ENCODE measurements at places on chromosomes 12 and 14.

DNA sequence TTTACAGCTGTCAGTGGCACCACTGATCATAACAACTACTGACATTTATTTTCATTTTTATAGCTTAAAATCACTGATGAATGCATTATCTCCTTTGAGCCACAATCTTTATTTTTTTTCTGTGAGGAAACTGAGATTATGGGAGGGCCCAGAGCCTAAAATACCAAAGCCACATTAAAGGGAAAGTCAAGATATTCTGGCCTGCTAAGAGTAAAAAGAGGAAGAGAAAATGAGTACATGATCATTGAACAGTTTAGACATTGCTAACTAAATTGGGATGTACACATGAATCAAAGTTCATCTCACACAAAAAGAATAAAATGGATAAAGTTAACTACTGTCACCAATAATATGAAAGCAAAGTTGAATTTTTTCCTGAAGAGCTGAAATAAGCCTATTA, 170.5 kb upstream of the GARIN2 start:
- no peak for DNase-seq

DNA sequence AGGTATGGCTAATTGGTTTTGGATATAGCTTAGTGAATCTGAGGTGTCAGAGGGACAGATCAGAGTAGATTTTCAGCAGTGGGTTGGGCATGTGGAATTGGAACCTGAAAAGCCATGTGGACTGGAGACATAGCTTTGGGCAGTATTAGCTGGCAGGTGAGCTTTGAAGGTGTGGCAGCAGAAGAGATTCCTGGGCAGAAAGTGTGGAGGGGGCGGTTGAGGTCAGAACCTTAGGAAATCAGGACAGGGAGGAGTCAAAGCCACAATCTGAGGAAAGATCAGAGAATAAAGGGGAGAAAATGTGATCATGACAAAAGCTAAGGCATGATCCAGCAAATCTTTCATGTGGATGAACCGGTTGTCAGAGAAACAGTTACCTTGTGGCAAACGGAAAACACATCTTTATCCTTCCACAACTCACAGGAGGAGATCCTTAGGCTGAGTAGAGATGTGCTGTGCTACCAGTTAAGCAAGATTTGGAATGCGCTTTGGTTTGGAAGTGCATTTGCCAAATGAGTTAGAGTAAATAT, 56.4 kb downstream of the PTGER2 start:
- no peak for DNase-seq

GRCh38 chr14:58865514-58866281, 227.9 kb downstream of the DACT1 start:
- DNase-seq, result peak; percentile 75

DNA sequence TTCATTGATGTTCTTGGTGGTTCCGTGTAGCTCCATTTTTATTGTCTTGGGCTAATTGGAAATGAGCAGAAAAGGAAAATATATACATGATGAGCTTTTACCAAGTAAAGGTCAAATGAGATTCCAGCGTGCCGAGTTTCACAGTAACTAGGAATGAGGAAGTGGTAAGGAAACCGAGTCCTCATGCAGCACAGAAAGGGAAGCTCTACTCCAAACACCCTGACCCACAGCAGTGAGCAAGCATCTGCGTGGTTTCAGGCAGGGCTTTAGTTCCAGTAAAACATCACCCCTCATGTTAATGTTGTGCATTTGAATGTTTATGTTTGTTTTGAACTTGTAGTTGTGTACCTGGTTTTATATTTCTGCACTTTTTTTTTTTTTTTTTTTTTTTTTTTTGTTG, 208.0 kb downstream of the SLC41A2 start:
- peak; percentile 58 for DNase-seq

- no peak for DNase-seq
Measured at GRCh38 chr12:24152270-24152669, 202.8 kb upstream of the SOX5 start.

DNA sequence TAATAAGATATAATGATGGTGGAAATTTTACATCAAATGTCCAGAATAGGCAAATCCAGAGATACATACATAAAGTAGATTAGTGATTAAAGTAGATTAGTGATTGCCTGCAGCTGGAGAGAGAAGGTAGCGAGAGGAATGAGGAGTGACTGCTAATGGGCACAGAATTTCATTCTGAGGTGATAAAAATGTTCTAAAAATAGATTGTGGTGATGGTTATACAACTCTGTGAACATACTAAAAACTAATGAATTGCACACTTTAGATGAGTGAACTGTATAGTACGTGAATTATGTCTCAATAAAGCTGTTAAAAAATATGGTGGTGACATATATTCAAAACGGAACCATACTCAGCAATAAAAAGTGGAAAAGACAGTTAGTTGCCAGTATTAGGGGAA, 41.7 kb downstream of the PPP2R5E start:
- DNase-seq, result peak; percentile 34

DNA sequence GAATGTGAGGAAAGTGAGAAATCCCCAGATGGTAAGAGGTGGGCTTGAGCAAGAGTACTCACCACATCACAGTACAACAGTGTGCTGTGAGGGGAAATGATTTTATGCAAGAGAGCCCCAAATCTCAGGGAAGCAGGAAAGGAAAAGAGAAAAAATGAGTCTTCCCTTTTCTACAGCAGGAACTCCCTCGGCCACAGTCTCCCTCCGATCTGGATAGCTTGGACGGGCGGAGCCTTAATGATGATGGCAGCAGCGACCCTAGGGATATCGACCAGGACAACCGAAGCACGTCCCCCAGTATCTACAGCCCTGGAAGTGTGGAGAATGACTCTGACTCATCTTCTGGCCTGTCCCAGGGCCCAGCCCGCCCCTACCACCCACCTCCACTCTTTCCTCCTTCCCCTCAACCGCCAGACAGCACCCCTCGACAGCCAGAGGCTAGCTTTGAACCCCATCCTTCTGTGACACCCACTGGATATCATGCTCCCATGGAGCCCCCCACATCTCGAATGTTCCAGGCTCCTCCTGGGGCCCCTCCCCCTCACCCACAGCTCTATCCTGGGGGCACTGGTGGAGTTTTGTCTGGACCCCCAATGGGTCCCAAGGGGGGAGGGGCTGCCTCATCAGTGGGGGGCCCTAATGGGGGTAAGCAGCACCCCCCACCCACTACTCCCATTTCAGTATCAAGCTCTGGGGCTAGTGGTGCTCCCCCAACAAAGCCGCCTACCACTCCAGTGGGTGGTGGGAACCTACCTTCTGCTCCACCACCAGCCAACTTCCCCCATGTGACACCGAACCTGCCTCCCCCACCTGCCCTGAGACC, 7.8 kb downstream of the ATN1 start:
- no peak for DNase-seq

DNA sequence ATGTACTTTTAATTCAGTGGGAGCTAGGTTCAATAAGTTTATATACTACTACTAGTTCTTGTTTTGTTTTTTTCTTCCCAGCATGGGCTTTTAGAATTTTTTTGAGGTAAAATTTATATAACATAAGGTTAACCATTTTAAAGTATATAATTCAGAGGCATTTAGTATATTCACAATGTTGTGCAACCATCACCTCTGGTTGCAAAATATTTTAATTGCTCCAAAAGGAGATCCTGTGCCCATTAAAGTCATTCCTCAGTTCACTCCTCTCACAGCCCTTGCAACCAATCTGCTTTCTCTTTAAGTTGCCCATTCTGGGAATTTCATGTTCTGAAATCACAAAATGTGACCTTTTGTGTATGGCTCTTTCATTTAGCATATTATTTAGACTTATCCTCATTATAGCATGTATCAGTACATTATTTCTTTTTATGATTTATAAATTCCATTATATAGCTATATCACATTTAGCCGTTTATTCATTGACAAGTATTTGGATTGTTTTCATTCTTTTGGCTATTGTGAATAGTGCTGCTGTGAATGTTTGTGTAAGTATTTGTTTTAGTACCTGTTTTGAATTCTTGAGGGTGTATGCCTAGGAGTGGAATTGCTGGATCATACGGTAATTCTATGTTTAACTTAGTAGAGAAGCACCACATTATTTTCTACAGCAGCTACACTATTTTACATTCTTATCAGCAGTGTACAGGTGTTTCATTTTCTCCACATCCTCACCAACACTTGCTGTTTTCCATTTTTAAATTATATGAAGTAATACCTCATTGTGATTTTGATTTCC, 59.1 kb downstream of the ARHGAP5 start:
- DNase-seq, result no peak

DNA sequence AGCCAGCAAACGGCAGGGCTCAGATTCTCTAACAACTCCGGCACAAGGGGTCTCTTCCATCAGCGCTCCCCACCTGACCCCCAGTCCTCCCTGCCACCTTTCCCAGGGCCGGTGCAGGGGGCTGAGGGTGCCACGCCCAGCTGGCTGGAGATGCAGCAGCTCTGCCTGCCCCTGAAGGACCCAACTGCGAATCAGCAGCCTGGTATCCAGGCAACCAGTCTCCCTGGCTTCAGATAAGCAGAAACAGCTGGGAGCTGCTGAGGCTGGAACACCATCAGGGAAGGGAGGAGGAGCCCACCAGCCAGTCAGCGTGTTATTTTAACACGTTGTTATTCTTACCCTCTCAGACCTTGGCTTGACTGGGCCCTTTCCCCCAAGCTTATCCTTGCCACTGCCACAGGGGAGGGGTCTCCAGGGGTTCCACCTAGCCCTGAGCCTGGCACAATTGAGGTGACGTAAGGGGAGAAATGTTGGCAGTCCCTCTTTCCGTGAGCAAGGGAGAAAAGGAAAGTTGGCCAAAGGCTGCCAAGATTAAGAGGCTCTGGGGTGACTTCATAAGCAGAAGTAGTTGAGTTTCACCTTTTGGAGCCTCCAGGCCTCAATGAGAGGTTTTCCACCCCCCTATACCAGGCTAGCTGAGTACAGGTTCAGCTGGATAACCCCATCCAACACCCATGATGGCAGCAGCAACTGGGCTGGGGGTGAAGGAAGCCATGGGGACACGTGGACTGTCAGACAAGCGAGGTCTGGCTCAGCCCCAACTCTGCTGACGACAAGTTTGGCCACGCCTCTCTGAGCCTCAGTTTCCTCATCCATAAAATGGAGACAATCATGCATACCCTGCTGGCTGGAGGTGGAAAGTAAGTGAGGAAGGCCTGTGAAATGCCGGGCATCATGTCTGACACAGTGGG, 91.1 kb downstream of the IRF2BPL start:
- DNase-seq, result peak; percentile 65

DNA sequence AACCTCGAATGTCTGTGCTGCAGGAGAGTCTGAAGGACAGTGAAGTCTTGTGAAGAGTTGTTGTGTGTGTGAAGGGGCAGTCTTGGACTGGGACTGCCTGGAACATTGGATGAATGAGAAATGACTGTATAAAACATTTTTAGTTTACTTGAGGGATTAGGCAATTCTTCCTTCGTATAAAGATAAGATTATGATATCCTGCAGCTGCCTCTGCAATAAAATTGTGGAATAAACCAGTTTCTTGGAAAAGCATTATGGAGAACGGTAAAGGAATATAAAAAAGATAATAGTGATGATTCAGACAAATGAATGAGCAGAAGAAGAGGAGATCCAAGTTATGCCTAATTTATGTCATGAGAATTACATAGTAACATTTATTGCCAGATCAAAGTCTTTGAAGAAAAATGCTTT, 30.9 kb upstream of the LUM start:
- no peak for DNase-seq

DNA sequence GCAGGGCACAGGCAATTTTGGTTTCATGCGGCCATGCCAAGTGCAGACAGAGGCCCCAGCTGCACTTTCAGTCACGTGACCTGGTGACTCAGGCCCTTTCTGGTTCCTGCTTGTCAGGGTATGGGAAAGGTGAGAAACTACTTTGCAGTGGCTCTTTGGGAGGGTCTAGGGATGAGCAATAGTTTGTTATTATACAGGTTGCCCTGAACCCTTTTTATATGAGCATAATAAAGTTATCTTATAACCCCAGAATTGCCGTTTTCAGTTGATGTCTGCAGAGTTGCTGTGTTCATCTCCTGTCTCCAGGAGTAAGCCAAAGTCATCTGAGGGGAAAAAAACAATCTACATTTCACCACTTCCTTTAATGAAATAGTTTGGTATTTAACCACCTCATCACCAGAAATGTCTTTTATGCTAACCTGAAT, 30.9 kb upstream of the EMP1 start:
- no peak for DNase-seq

GRCh38 chr12:124393831-124394230, 98.9 kb downstream of the RFLNA start:
- no peak for DNase-seq

- no peak for DNase-seq
Measured at GRCh38 chr12:113647048-113647447, 175.4 kb upstream of the LHX5 start.

GRCh38 chr12:91129662-91130362, 18.5 kb upstream of the LUM start:
- no peak for DNase-seq

- DNase-seq, result no peak
Measured at GRCh38 chr14:98210045-98210672, 1061.8 kb downstream of the BCL11B start.

- DNase-seq, result no peak
Measured at GRCh38 chr14:85481471-85481870, 48.5 kb upstream of the FLRT2 start.

GRCh38 chr12:108173160-108173559, 44.1 kb downstream of the WSCD2 start:
- no peak for DNase-seq
